Amniotic stem cell (primary cell): ENCODE measurements at places on chromosomes 4 and X.

DNA sequence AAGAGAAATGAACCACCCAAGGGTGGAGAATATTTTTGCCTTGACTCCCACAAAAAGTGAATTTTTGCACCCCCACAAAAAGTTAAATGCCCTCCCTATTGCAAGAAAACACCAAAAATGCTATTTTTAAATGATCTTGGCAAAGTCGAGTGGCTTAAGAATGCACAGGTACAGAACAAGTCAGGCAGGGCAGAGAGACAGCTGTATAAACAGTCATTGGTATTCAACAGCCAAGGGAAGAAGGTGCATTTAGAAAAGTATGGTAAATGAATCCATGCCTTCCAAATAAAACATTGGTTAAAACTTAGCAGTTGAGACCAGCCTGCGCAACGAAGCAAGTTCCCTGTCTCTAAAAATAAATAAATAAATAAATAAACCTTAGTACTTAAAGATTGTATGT lies 169.3 kb downstream of the CHIC2 start:
- no peak for DNase-seq

DNA sequence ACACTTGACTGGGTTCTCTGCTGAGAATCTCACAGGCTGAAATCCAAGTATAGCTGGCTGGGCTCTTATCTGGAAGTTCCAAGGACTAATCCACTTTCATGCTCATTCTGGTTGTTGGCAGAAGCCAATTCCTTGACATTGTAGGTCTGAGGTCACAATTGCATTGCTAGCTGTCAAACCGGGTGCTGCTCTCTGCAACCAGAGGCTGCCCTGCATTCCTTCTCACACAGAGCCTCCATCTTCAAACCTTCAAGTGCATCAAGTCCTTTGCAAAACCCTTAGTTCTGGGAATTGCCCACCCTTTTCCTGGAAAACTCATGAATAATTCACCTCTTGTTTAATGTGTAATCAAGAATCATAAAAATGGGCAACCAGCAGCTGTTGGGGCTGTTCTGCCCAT lies 404.2 kb downstream of the KCNIP4 start:
- DNase-seq: no peak

- no peak for DNase-seq
These were observed 395.1 kb upstream of the GNPDA2 start for GRCh38 chr4:45121426-45121975.

GRCh38 chr4:159702200-159702599 lies 599.3 kb downstream of the RAPGEF2 start:
- DNase-seq: no peak

- DNase-seq: no peak
These were observed 260.3 kb upstream of the GPRIN3 start for GRCh38 chr4:89567936-89568335.

DNA sequence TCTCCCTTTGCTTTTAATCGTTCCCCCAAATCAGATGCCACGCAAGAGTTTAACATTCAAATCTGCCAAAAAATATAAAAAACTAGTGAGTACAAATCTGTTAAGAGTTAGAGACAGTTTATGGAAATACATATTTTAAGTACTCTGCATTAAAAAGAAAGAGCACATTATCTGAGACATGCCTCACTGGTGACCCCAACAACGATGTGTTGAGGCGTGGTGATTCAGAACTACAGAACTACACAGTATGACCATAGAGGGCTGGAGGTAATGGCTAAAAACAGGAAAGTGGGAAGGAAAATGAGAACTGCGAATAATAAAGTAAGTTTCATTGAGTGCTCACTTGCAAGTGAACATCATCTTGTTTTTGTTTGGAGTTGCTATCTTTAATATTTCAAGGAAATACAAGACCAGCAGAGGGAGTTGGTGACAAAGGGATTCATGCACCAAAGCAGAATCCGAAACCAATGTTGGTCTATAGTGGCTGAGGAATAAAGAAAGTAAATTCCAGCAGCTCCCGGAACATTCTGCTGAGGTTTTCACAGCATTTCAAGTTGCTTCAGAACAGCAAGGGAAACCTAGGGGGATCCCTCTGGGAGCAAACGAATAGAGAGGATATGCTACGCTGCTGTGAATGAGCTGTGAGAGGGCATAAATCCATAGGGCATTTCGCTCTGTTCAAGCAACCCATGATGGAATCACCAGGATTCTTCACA lies 92.2 kb downstream of the DCHS2 start:
- no peak for DNase-seq

- no peak for DNase-seq
These were observed 30.9 kb downstream of the PTCHD1 start for GRCh38 chrX:23365541-23365940.

DNA sequence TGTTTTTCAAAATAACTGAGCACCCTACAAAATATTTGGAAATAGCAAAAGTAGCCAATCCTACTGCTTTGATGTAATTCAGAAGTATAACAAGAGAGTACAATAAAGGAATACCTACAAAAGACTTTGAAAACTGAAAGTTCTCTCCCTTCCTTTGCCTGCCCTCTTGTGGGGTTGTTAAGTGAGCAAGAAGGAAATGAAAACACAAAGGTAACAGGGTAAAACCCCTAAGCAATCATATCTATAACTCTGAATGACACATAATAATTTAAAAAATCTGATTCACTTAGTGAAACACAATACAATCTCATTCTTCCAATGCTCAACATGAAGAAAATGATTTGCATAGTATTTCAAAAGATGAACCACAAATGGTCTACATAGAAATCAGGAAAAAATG lies 98.2 kb downstream of the FRYL start:
- no peak for DNase-seq

DNA sequence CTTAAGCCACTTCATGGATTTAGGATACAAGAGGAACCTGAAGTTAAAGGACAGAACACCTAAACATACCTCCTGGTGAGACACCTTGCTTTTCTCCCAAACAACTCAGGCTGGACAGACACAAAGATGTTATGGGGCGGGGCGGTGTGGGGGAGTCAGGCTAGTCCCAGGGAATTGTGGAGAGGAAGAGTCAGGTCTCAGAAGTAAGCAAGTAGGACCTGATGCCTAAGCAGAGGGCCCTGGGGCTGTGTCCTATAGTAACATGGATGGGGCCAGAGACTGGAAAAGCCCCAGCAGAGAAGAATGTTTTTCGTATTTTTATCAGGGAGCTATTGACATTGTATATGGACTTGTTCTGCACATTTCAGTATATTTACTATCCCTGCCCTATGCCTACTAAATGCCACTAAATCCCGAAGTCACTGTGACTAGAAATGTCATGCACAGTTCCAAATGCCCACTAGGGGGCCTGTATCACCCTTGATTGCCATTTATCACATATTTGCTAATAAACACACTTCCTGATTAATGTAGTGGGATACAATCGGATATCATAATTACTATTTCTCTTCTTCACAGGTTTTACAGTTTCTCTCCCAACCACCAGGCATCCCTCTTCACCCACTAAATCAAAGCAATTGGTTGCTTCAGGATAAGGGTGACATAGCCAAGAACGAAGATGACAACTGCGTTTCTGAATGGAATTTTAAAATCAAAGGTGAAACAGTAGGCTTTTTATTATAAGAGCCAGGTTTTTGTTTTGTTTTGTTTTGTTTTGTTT lies 23.8 kb upstream of the ARHGAP10 start:
- no peak for DNase-seq

DNA sequence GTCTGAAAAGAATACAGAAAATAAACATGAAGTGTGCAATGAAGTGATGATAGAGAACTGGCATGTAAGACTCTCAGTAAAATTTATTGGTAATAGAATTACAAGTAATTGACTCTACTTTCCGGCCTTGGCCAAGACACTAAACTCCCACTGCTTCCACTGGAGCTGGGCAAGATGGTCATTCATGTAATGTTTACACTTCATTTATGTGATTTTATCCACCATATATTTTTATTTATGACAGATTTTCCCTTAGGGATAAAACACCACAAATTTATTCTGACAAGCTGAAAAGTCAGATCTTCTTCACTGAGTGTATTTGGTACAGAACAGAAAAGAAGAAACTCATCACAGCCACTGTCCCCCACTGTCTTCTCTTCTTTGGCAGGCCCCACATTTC lies 191.9 kb downstream of the SLC39A8 start:
- no peak for DNase-seq

DNA sequence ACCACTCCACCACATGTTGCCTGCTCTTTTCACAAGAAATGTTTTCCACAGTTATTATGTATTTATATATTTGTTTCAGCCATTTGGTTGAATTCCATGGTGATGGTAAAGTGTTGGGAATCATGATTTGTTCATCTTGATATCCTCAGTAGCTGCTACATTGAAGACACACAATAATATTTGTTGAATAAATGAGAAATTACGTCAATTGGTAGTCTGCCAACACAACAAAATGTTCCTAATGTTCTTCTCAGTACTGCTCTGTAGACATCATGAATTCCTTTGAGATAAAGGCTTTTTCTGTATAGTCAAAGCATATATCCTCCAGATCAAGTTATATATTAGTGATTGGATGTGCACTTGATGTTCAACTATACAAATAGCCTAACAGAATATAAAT lies 29.5 kb downstream of the CXXC4 start:
- no peak for DNase-seq

DNA sequence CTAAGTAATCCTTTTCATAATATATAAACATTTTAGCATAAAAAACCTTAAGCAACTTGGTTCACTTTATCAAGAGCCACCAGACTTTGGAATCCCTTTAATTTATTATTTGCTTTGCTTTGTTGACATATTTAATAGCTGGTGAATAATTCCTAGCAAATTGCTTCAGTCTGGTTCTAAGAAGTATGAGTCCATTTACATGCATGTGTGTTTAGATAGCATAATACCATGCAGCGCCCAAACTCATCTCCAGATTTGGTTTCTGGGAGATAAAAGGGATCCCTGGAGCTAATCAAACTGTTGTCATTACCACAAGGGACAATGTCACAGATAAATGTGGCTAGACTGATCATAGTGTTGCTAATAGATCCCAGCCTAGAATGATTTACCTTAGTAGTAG lies 111.8 kb downstream of the TMEM144 start:
- no peak for DNase-seq

DNA sequence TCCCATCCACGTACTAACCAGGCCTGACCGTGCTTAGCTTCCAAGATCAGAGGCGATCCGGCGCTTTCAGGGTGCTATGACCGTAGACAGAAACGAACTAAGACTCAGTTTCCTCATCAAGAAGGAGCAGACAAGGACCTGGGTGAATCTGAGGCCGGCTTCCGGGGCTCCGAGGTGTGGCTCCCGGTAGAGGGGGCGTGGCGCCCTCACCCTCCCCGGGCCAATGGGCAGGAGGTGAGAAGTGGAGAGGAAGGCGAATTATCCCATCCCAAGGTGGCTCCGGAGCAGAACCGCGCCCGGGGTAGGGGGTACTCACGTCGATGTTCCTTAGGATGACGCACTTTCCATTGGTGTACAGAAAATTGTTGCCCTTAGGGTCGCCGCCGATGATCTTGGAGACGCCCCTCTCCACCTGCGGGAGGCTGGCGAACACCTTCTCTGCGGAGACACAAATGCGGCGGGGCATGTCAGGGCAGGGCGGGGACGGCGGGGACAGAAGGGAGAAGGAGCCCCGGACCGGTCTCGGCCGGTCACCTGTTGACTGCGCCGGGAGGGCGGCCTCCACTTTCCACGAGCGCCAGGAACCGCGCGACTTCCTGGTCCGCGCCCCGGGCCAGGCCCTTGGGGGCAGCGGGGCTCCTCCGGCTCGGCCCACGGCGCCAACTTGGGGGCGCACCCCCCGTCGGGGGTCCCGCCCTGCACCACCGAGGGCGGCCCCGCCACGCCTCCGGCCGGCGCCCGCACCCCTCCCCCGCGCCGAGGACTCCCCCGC lies 616 bp downstream of the WDR1 start:
- DNase-seq: no peak

GRCh38 chr4:136078976-136079375 lies 1453.3 kb downstream of the PCDH18 start:
- DNase-seq: no peak

GRCh38 chr4:36551697-36552214 lies 270.3 kb downstream of the DTHD1 start:
- DNase-seq: no peak

GRCh38 chrX:110852180-110852579 lies 56.6 kb upstream of the CHRDL1 start:
- DNase-seq: no peak

- no peak for DNase-seq
These were observed 44.9 kb upstream of the BBS12 start for GRCh38 chr4:122687531-122688061.

GRCh38 chr4:134754301-134755019 lies 552.9 kb upstream of the PABPC4L start:
- DNase-seq: no peak

DNA sequence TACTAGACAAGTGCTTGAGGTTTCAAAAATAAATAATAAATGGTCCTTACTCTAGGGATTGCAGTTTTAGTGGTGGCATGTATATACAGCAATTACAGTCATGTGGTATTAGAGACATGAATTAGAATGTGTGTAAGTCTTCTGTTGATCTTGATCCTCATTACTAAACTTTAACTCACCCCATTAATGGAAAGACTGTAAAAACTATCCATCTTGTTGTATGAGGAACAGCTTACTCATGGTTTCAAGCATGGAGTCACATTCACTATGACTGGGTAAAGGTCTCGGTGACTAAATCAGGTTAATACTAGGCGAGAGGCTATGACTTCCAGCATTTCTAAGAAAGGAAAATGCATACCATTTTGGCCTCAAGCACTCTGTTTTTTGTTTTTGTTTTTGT lies 107.0 kb upstream of the HPGD start:
- DNase-seq: no peak

DNA sequence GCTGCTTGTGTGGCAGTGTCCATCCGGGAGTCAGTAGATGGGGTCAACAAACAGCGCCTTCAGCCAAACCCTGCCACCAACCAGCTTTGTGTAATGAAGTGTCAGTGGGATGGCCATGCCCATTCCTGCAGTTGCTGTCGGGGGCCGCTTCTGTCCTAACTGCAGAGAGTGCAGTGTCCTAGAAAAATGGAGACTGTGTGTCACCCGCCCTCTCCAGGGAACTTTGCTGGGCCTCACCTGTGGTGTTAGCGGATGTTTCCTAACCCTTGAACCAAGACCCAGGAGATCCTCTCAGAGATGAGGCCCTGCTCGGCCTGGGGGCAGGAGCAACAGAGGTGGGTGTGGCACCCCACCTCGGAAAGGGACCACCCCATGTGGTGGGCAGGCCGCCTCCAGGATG lies 35.3 kb upstream of the HGFAC start:
- DNase-seq: no peak

DNA sequence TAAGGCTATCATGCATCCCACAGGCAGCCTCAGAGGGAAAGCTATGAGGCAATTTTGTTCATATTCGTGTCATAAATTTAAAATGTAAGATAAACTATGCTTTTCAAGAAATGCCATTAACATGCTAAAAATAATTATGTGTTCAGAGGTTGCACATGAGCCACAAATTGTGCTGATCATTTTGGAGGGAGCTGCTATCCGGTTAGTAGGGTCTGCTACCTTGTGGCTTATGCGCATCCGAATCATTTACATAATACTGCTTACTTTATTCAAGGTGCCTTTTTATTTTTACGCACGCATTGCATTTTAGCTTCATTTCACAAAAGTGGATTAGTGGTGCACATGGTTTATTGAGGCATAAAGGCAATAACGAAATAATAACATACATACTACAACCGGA lies 76.4 kb upstream of the WWC2 start:
- DNase-seq: no peak

GRCh38 chrX:15242899-15243555 lies 26.9 kb downstream of the ASB9 start:
- peak; percentile 27 for DNase-seq
